ENCODE measurements at places on chromosomes 11 and 22.

DNA sequence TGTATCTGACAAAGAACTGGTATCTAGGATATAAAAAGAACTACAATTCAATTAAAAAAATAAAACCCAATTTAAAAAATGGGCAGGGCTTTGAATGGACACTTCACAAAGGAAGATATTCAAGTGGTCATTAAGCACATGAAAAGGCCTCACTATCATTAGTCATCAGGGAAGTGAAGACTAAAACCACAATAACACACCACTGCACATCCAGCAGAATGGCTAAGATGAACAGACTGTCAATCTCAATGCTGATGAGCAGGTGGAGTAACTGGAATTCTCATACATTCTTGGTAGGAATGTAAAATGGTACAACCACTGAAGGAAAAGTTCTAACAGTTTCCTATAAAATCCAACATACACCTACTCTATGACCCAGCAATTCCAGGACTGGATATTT, 8.9 kb downstream of the HPS4 start:
- no peak for DNase-seq

- DNase-seq = no peak
Observed at GRCh38 chr11:134999590-134999989, 587.5 kb upstream of the B3GAT1 start.

DNA sequence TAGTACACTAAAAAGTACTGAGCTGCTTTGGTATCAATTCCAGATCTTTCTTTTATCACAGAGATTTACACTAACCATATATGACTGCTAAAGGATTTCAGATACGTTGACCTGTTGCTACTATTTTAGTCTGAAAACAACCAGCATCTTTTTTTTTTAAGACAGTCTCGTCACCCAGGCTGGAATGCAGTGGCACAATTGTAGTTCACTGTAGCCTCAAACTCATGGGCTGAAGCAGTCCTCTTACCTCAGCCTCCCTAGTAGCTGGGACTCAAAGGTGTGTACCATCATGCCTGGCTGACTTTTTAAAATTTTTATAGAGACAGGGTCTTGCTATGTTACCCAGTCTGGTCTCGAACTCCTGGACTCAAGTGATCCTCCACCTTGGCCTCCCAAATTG, 24.2 kb upstream of the L3MBTL2 start:
- no peak for DNase-seq

DNA sequence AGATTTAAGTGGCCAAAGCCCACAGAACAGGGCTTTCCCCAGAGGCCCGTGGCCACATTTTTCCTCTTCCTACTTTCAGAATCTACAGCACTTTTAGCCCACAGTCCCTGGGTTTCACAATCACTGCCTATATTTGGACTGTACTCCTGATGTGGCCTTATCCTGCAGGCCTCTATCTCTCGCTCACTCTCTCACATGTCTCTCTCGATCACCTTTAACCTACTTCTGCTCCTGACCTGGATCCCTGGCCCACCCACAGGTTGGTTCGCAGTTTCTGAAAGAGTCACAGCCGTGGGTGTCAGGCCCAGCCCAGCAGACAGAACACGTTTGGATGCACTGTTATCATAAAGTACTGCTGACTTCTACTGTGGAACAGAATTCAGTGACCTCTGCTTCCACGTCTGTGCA, 55.5 kb downstream of the LARGE1 start:
- no peak for DNase-seq

DNA sequence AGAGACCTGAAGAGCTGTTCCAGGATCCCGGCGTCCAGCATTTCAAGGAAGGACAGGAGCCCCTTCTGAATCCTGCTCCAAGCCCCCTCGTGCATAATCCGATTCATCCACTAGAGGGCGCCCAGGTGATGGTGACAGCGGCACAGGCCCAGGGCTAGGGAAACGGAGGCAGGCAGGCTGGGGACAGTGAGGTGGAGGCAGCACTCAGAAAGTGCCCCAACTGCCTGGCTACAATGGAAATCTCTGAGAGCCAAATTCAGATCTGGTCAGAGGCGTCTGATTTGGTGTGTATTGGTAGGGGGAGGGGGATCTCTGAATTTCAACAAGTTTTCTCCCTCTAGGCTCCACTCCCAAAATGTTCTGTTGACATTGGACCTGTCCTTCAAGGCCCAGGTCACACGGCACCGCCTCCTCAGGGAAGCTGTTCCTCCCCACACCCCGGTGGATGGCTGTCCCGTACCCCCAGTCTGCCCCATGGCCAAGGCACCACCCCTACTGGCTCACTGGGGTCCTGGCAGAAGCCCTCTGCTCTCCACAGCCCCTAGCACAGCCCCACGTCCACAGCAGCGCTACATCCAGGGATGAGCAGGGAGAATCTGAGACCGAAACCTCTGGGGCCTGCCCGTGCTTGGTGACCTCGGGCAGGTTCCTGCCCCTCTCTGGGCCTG, 142.9 kb downstream of the CRYBB2 start:
- peak; percentile 3 for DNase-seq

GRCh38 chr11:102476812-102477211, 24.2 kb upstream of the TMEM123 start:
- DNase-seq = peak; percentile 16
